A549 treated with CpdA at 1 μM for 4 hours (cell line): ENCODE measurements at places on chromosomes 2 and 18. TPM values are rescaled to one million over a fixed set of nuclear protein-coding genes. Genes with fewer than 3 reads are reported as not detected.

Gene CYBRD1
- total RNA-seq, result 26.3 to 37.3 TPM (median 34.4 TPM) in 5 replicates

Gene DLX1
- total RNA-seq, result 3.0 to 3.8 TPM (median 3.5 TPM) in 5 replicates

Gene HOXD3
- total RNA-seq, result 0.15 to 0.35 TPM (median 0.27 TPM) in 4 of 5 replicates, not detected in the other

Gene KANSL1L
- 0.47 to 0.84 TPM (median 0.65 TPM) in 5 replicates for total RNA-seq

Gene FAM110C
- total RNA-seq, result 0.06 to 0.58 TPM (median 0.12 TPM) in 5 replicates

Gene SS18
- 48.2 to 61.6 TPM (median 53.0 TPM) in 5 replicates for total RNA-seq
